ENCODE measurements at places on chromosomes 12 and 14.
A peak's percentile ranks its signal among the peaks of the same experiment; 100 is the strongest.

DNA sequence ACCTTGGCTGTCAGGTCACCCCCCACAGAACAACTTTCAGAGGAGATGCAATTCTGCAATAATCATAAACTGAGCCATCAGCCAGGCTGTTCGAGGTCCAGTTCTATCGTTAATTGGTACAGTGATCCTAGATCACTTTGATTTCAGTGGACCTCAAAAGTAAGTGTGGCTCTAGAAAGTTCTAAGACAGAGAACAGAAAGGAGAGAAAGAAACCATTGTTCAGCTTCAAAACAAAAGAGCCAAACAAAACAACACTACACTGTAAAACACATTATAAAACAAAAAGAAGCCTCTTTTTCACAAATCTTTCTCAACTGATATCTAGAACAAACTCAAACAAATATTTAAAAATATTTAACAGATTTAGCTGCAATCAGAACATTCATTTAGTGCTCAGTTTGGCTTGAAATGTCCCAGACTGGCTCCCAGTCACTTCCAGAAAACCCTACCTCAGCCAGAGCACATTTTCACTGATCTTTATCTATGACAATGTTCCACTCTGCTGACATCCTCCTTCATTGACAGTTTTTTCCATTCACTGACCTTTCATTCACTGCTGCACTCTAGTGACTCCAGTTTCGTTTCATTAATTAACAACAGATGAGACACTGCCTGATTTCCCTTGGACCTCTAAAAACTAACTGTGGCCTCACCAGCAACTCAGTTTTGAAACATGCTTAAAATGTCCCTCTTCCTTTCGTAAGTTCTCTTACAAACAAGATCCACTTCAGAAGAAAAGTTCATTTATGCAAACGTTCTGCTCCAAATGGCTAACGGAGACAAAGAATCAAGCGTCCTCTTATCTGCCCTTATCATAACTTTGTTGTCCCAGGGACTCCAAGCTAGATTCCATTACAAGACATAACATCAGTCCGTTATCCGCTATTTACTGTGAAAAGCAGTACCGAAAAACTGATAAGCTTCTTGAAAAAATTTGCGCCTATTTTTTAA is 56.8 kb downstream of the DUSP16 start:
- no peak for DNase-seq

DNA sequence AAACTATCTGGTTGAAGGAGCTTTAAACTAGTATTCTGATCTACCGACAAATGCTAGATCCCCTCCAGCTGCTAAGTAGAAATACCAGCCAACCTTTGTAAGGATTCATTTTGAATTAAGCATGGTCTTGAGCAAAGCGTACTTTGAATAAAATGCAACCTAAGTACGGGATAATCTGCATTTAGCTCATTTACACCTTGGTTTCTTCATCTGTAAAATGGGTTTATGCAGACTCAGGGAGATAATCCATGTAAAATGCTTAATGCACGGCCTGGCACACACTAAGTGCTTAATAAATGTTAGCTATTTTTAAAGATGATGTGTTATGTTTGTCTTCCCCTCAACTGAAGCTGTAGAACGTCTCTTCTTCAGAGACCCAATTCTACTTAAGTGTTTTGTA is 15.9 kb downstream of the EGLN3 start:
- no peak for DNase-seq

- DNase-seq, result no peak
Measured at GRCh38 chr12:50070314-50071060, 13.1 kb downstream of the ASIC1 start.

DNA sequence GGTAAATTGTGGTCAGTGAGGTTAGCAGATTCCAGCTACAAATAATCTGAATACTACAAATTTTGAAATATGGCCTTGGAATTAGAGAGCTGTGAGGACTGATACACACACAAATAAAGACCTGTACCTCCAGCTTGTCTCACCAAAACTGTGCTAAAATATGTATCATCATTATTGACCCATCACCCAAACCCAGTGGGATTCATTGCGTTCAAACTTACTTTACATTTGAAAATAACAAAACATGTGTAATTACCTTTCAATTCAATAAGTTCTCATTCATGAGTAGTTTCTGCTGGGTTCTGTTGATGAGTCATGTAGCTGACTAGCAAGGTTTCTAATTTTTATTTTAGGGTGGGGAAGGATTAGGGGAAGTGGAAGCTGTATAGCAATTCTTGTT is 170.9 kb downstream of the MSRB3 start:
- DNase-seq, result no peak

- no peak for DNase-seq
Measured at GRCh38 chr12:123983822-123984485, 10.9 kb downstream of the ZNF664 start.

DNA sequence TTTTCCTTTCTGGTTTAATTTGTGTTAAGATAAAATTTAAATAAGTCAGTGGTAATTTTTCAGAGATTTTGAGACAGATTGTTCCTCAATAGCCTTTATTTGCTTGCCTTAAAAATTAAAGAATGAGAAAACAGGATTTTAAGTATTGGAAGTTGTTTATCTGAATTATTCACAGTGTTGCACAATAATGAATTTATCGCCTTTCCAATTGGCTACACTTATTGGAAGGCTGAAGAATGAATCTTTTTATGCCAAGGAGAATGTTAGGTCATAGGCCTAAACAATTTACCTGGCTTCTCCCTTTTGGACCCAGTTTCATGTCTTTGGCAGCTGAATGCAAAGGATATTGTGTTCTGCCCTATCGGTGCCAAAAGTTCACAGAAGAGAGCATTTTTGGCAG is 250.2 kb downstream of the NPAS3 start:
- no peak for DNase-seq

DNA sequence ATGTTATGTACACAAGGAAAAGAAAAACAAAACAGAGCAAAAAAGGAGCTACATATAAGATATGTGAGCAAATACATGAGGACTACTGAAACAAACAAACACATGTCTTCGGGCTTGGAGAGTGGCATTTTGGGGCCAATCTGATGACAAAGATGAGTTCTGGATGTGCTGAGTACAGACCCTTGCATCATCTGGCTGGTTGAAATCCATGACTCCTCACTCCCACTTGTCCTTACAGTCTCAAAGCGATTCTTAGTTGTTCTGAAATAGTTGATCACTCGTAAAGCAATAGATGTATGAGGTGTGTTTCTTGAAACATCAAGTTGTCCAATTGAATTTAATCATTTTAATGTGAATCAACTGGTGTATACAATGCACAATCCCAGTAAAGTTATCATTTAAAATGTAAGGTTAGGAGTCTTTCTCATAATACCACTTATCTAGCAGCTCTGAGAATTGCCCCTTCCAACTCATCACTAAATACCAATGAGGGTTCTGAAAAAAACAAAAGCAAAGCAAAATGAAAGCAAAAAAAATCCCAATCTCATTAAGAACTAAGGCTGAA is 136.9 kb downstream of the ITPR2 start:
- no peak for DNase-seq

DNA sequence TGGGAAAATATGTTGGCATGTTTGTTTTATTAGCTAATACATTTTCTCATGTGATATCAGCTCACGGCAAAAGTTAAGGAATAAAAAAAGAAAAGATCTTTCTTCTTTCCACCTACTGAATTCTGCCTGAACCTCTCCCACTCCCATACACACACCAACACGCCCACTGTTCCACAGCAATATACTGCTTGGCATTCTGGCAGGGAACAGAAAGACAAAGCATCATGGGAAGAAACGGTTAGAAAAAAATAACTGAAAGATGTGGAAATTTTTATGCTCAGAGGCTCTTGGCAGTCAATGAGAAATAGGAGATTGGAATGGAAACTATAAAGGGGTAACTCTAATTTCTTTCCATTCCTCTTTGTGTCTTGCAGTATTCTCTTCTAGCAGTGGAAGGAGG is 268.5 kb downstream of the FOXG1 start:
- DNase-seq, result no peak

DNA sequence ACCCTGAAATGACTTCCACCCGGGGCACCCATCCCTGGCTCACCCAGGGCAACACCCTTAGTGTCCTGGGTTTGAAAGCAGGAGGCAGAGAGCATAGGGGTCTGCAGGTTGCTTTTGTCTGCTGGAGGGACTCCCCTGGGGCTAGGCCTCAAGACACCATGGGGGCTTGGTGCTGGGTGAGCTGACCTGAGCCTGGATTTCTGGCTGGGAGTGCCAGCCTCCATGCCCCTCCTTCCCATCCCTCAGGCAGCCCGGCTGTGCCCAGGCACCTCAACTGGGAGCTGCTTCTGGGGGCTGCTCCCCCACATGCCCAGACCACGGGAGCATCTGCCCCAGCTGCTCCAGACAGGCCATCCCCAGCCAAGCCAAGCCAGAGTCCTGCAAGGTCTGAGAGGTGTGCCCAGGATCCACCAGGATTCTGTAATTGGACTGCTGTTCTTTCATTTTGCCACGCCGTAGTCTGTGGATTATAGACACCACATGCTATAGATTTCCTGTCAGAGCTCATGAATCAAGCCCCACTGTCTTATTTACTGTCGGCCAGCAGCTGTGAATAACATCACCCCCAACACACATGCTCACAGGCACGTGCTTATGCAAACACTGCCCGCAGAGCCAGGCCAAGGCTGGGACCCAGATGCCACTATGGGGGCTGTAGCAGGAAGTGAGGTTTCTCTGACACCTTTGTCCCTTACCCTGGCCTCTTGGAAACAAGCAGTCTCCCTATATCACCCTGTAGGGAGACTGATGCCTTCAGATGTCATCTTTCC is 29.4 kb upstream of the ESRRB start:
- no peak for DNase-seq

DNA sequence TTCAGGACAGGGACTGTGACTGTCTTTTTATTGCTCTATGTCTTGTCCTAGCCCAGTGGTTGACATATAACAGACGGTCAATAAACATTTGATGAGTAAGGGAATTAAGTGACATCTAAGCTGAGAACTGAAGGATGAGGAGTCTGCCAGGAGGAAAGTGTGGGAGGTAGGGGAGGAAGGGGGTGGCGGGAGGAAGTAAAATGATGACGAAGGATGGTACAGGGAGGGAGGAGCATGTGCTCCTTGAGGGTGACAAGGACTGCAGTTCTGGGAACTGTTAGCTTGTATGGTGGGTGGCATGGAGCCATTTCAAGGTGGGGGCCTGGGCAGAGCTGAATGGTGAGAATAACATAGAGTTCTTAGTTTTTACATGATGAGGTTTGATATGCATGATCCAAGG is 64.4 kb downstream of the RGS6 start:
- peak; percentile 3 for DNase-seq

DNA sequence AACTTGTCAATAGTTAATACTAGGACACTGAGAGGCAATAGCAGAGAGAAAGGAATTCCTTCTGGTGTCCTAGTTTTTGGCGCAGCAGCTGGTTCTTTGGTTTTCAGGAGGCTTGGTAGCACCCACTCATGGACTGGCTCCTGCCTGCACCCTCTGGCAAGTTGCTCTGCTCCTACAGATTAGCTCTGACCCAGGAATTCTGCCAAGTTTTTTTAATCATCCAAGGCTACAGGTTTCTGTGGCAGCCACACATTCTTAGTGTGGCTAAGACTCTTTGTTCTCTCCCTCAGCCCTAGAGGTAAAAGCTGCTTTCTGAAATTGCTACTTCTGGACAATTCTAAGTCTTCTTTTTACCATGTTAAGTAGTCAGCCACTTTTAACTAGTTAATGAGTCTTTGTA is 72.0 kb upstream of the FKBP4 start:
- DNase-seq, result no peak

DNA sequence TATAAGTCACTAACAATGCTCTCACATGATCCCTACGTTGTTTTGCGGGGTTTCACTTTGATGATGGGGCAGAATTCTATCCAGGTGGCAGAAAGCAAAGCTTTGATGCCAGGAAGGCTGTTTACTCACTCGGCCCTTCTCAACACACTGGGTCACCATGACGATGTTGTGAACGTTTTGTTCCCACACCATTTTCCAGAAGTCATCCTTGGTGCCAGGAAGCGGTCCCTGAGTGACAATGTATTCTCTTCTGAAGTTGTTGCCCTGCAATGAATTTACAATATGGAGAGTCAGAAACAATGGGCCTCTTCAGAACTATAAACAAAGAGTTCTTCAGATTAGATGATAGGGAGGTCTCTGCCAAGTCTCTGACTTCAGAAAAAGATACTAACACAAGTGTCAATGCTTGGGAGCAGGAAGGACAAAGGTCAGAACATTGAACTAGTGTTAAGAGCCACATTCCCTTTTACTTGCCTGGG is 101.3 kb downstream of the PTPRB start:
- peak; percentile 72 for DNase-seq

DNA sequence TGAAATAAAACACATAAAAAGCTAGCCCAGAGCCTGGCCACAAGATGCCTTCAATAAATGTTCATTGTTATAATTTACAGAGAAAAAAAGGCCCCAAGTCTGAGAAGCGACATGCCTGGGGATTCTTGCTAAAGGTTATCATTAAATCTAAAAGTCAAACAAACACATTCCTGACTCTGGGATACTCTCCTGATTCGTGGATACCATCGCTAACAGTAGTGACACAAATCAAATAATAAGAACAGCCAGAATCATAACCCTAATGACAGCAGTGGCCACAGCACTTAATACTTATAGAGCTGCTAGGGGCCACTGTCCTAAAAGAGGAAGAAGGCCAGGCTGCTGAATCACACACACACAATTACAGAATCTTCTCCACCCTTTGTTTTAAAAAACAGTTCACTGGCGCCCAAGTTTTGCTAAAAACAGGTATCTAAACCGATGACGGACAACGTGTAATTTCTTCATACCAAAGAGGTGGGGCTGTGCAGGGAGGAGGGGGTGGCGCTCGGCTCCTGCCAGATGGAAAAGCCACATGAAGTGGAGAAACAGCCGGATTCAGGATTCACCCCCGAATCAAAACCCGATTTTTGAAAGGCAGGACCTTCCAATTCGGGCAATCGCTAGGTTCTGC is 1.2 kb downstream of the CLIP1 start:
- DNase-seq, result no peak

DNA sequence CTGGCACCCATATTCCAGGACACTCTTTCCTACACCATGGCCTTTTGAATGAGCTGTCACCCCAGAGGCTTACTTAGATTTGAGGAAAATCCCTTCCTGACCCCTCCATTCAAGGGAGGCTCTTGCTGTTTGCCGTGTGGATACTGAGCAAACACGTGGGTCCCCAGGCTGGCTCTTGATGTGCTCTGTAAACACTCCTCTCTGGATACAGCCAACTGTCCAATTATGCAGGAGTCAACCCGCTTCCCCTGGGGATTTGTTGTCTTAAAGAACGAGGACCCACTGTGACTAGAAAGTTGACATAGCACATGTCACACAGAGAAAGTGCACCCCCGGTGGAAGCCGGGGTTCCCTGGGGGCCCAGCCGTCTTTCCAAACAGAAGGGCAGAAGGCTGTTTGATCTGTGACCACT is 75.8 kb upstream of the CEP83 start:
- no peak for DNase-seq

- DNase-seq, result no peak
Measured at GRCh38 chr12:42534184-42534838, 55.2 kb downstream of the PRICKLE1 start.

DNA sequence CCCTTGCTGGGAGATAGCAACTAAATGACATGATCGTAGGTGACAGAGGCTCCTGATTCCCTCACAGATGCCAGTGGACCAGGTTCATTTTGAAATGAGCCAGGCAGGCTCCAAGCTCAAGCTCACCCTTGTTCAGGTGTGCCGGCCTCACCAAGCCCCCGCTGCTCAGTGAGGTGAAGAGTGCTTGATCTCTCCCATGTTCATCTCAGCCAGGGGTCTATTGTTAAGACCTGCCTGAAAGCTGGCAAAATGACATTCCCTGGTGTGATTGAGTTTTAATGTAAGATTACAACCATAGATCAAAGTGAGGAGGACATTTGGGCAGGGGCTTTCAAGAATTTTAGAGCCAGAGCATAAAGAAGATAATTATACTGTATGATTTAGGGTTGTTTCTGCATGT is 497.9 kb downstream of the EGLN3 start:
- no peak for DNase-seq

- DNase-seq, result no peak
Measured at GRCh38 chr14:50028458-50028857, 87.9 kb downstream of the VCPKMT start.
